ENCODE measurements at places on chromosomes 4 and X.

GRCh38 chr4:31748382-31748781 lies 1028.2 kb downstream of the PCDH7 start:
- no peak for DNase-seq

- no peak for DNase-seq
Measured at GRCh38 chrX:117094149-117094548, 631.4 kb upstream of the CT83 start.

DNA sequence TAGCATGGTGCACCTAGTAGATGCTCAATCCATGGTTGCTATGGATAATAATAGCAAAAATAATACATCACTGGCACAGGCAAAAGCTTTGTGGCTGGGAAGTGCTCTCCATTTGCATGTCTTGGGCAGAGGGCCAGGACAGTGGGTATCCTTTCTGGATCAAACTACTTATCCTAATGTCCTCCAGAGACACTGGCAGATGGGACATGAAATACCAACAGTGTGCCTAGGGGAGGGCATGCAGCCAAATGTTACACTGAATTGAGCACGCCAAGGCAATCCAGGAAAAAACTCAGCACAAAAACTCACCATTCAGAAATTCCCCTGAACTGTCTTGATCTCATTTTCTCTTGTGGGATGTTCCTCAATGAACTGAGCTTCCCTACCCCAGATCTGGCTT lies 98.6 kb upstream of the SCML1 start:
- no peak for DNase-seq

GRCh38 chr4:138412847-138413246 lies 170.7 kb upstream of the SLC7A11 start:
- DNase-seq = no peak

DNA sequence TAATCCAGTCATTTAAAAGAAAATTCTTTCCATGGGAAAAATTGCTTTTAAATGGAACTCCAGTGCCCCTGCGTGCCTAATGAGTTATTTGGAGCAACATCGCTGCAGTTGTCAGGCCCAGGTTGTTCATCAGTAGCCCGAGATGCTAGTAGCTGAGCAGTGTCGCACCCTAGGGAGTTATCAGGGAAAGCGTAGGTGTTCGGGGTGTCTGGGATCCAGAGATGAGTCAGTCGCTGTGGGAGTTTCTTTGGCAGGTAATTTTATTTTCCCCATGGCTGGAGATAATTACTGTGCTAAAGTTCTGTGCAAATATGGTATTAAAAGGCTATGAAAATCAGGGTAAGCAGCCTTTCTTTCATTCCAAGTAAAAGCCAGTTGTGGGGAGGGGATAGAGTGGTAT lies 49.4 kb downstream of the ANXA3 start:
- DNase-seq = no peak

- DNase-seq = no peak
Measured at GRCh38 chr4:53644607-53645006, 53.3 kb upstream of the LNX1 start.

- DNase-seq = no peak
Measured at GRCh38 chrX:1449823-1450149, 2.9 kb downstream of the ASMTL start.

GRCh38 chrX:106726485-106727437 lies at the start of gene RNF128:
Gene RNF128 (plus strand): TSS chrX:106726701. CDS start chrX:106726914, 213 bp downstream.
- no peak for DNase-seq

- no peak for DNase-seq
Measured at GRCh38 chr4:72031868-72032608, at the start of gene NPFFR2. Gene NPFFR2 (plus strand): TSS chr4:72032000. CDS start chr4:72128592, 96,592 bp downstream.

- DNase-seq = no peak
Measured at GRCh38 chr4:2595436-2595835, 59.0 kb downstream of the FAM193A start.

DNA sequence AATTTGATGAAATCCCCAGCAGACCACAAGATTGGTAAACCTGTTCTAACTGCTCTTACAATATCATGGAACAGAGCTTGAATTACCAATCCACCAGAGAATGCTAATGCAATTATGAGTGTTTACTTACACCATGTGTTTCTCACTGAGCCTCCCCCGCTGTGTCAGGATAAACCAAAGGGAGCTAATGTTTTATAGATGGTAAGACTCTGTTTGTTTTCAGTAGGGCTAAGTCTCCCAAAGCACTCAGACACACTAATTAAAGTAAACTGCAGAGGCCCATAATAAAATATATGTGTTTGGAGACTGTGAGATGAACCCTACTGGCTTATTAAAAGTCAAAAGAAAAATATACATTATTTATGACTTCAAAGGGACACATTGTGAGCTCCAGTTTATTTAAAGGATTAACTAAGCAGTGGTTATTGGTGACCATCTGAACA lies 261.7 kb upstream of the FAM241A start:
- no peak for DNase-seq

DNA sequence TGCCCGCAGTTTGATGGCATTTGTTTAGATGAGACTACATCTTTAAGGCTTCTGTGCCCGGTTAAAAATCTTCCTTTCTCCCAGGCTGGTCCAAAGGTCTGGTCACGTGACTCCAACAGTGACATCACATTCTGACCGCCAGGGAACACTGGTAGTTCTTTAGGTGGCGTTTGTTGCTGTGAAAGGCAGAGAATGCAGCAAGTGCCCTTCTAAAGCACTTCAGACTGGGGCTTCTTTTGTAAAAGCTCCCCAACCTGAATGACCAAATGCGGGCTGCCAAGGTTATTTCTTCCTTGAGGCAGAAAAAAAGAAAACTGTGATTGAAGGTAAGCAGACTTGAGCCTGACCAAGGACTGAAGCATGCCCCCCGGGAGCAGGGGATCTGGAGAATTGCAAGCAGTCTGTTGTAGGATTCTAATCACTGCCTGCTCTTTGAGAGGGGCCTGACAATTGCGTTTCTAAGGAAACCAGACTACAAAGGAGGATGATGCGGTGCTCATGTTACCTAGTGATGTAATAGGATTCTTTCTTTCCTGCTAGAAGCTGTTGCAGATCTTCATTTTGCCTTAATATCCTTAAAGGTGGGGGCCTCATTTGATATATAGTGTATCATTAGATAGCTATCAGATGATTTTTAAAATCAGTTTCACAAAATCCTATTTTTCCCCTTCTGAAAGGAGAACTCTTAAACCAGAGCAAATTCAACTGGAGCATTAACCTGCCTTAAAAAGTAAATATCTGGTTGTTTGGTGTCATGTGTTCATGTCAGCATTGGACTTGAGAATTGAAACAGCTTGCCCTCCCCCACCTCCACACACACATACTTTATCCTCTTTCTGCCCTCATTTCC lies 133.1 kb downstream of the AKAP4 start:
- no peak for DNase-seq

GRCh38 chr4:92307866-92308265 lies 4.1 kb downstream of the GRID2 start:
- DNase-seq = no peak
